Fibroblast of skin of right biceps (primary cell): ENCODE measurements at places on chromosomes 4 and X.
A peak's percentile ranks its signal among the peaks of the same experiment; 100 is the strongest.

DNA sequence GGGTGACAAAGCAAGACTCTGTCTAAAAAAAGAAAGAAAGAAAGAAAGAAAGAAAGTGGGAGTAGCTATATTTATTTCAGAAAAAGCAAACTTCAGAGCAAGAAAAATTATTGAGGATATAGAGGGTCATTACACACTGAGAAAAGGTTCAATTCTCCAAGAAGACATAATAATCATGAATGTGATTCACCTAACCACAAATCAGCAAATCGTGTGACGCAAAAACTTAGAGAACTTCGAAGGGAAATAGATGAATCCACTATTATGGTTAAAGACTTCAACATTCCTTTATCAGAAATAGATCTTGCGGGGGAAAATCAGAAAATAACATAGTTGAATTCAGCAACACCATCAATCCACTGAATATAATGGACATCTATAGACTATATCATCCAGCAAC is 219.3 kb upstream of the LDB2 start:
- DNase-seq, result peak; percentile 73

- peak; percentile 60 for DNase-seq
These were observed 23.9 kb downstream of the ACSL4 start for GRCh38 chrX:109709129-109709631.

- peak; percentile 41 for DNase-seq
These were observed 5.0 kb upstream of the SDAD1 start for GRCh38 chr4:75995727-75996126.

DNA sequence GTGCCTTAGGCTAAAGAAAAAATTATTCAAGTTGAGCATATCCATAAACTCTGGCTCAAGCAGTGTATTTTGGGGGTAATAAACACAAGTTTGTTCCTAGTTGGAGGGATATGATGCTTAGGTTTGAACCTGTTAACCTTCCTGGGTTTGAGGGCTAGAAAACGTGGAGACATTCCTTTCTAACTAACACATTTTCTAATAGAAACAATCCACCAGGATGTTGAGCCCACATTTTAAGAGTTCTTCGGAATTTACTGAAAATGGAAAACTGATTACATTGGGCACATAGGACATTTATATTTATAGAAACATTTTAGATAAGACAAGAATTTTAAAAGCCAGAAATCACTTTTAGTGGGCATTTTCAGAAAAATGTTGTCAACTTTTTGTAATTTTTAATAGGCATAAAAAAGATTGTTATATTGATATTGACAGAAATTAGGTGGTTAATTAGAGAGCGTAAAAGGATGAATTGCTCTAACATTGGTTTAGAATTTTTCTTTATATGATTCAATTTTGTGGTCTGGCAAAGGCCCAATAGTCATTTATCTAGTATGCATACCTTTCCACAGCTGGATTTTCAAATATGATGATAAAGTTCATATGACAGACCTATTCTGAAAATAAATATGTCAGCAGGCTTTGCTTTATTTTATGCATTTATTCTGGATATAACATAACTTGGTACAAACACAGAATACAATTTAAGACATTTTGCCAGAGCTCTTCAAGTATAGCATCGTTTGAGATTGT is 49.2 kb downstream of the CEP44 start:
- DNase-seq, result peak; percentile 77

DNA sequence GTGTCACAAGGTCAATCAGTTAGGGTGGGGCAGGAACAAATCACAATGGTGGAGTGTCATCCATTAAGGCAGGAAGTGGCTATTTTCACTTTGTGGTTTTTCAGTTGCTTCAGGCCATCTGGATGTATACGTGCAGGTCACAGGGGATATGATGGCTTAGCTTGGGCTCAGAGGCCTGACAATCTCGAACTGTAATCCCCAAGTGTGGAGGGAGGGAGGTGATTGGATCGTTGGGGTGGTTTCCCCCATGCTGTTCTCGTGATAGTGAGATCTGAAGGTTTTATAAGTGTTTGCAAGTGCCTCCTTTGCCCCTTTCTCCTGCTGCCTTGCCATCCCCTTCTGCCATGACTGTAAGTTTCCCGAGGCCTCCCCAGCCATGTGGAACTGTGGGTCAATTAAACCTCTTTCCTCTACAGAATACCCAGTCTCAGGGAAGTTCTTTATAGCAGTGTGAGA is 36.7 kb upstream of the STS start:
- DNase-seq, result peak; percentile 6

DNA sequence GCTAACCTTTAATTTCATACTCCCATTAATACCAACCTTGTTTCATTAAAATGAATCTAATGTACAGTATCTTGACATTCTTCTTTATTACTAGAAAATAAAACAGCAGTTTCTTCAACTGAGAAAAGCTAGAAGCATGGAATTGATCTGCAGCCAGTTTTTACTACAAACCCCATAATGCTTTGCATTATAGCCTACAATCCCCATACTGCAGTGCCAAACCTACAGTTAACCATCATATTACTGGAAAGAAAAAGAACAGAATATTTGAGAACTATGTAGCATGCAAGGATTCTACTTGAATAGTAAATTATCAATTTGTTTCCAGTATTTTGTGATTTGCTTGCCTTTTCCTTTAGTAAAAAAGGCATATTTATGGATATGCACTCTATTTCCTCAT is 3.2 kb upstream of the IL1RAPL1 start:
- no peak for DNase-seq

GRCh38 chrX:19195243-19195610 is 73.0 kb upstream of the ADGRG2 start:
- DNase-seq, result no peak

DNA sequence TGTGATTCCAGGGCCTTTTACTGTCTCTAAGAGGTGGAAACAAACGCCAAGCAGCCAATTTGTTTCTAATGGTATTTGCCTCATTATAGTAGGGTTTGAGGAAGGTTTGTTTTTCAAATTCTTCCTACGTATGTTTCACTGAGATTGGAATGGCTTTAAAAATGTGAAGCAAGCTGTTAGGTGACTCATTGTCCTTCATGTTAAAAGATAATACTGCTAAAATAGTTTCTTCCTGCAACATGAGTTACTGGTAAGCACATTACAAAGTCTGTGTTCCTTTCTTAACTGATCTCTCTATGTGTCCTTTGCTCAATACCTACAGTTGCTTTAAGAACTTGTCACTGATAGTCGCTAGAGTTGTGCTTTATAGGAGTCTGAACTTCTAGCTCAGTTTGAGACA is 1183.9 kb downstream of the RPA4 start:
- DNase-seq, result peak; percentile 35

DNA sequence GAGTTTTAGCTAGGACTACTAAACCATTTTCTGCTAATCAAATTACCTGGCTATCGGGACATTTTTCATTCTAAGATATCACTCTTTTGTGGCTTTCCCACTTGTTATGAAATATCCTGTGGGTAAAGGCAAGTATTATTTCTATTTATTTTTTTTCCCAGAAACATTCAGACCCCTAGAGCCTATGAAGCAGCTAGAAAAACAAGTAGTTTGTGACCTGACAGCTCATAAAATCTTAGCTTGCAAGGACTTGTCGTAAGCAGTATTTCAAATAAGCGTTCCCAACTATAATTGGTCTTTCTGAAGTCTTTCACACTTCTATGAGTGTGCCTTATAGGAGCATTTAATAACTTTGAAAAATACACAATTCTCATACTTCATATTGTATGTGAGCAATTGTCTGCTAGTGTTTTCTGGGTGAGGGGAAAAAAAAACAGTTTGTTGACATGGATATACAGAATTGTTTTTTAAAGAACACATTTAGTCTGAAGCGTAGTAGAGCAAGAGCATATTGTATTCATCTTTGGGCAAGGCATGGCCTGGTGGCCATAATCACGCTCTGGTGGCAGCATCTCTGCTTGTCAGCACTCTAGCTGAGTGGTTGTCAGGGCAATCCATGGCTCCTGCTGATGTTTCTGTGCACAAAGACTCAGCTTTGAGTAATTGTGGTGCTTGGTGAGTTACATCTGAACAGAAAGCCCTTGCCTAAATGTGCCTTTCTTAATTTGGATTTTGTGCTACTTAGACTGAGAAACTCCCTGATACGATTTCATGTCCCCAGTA is 2.6 kb downstream of the MCUB start:
- no peak for DNase-seq

GRCh38 chr4:1834047-1834775 is 21.7 kb downstream of the LETM1 start:
- DNase-seq, result no peak

- DNase-seq, result no peak
These were observed 167.8 kb upstream of the PPP3CA start for GRCh38 chr4:101515099-101515498.

GRCh38 chr4:151540728-151541388 is 131.9 kb downstream of the FHIP1A start:
- DNase-seq, result peak; percentile 93

- DNase-seq, result no peak
These were observed 75.2 kb downstream of the ARHGEF38 start for GRCh38 chr4:105627620-105628019.

DNA sequence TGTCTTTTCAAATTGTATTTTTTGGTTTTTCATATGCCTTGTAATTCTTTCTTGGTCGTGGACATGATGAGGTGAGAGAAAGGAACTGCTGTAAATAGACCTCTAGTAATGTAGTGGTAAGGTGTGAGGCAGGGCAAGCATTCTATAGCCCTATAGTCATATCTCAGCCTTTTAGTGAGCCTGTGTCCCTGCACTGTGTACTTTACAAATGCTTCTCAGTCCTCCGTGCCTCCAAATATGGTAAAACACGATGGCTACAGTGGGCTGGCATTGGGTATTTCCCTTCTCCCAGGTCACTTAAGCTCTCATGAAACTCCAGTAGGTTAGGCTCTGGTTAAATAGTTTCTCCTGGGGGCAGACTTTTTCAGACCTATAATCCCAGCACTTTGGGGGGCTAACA is 57.9 kb upstream of the PLS3 start:
- no peak for DNase-seq

DNA sequence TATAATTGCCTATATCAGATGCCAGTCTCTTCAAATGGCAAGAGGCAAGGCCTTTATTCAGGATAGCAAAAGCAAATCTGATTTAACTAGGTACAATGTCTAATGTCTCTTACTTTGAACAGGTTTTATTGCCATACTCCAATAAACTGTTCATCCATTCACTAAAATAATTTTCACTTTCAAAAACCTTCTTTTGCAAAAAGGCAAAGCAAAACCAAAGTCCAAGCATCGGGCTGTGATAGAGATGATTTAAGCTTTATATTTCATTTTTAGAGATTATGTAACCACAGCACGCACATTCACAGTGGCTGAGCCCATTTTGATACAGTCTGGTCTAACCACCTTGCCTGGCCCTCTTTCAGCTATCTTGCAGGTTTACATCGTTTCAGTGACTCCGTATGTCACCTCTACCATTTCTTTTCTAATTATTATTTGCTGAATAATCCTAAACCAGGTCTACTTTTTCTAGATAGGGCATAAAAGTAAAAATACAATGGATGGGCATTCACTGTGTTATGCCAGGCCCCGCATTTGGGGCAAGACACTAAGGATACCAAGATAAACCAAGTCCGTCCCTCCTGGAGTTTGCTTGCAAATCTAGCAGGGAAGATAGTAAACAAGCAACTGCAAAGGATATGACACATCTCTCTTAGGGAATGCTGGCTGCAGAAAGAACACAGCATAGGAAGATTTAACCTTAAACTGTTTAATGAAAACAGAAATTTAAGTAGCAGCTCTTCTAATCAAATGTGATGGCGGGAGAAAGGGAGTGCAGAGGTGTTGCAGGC is 1.8 kb downstream of the CASP3 start:
- DNase-seq, result peak; percentile 20

GRCh38 chr4:26108054-26108453 is 194.0 kb downstream of the SMIM20 start:
- DNase-seq, result no peak

- no peak for DNase-seq
These were observed 40.8 kb downstream of the EVC start for GRCh38 chr4:5751666-5752375.

- peak; percentile 34 for DNase-seq
These were observed 1.6 kb downstream of the KDM6A start for GRCh38 chrX:44874420-44875184.

DNA sequence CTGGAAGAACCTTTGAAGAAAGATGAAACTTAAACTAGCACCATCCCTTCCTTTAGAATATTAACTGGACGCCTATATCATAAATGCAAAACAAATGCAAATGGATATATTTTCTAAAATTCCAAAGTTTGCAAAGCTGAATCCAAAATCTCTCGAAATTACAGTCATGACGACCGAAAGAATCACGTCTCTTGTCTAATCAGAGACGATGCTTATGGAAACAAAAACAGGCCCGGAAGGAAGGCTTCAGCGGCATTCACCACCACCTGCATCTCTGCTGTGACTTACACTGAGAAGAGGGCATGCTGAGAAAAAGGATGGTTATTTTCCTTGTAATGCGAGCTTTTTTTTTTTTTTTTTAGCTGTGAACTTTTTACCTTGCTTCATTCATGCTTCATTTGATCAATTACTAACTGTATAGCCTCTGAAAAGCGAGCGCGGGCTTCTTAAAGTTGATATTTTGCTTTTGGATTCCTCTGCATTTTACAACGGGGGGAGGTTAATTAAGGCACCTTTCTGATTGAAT is 209.3 kb downstream of the SOWAHB start:
- DNase-seq, result peak; percentile 38

DNA sequence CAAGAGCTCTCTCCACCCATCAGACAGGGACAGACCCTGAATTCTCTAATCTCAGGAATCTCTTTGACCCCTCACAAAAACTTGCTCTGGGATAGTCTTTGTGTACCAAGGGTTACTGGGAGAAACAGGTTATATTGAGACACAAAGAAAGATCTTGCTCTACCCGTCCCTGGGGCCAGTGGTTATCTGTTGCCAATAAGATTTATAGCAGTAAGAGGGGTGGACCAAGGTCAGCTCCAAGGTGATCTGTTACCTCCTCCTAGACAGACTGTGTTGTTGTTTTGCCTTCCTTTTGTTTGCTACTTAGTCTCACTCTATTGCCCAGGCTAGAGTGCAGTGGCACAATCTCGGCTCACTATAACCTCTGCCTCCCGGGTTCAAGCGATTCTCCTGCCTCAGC is 16.3 kb upstream of the ATP6AP2 start:
- DNase-seq, result no peak

GRCh38 chrX:54807524-54808108 is at the start of gene MAGED2:
MAGED2 (plus strand) TSS chrX:54807745; CDS start chrX:54809332, 1,587 bp downstream.
- peak; percentile 41 for DNase-seq
